ENCODE measurements at places on chromosomes 5 and 9. TPM values are rescaled to one million over a fixed set of nuclear protein-coding genes. Genes with fewer than 3 reads are reported as not detected.
A peak's percentile ranks its signal among the peaks of the same experiment; 100 is the strongest.

LECT2 gene
- not detected for polyA plus RNA-seq

- no peak for DNase-seq
- no peaks in the 10 kb centered on the region for H3K27me3 ChIP-seq
- no peak overlapping the region for H3K27ac ChIP-seq
These were observed 66.0 kb downstream of the ACTL7B start for GRCh38 chr9:108789742-108790141.

DNA sequence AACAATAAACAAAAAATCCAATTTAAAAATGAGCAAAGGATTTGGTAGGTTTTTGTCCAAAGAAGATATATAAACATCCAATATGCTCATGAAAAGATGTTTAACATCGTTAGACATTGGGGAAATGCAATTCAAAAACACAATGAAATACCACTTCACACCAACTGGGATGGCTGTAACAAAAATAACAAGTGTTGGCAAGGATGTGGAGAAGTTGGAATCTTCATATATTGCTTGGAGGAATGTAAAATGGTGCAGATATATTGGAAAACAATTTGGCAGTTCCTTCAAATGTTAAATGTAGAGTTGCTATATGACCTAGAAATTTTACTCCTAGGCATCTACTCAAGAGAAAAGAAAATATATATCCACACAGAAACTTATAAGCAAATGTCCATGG, 224.3 kb downstream of the AUH start:
- no peaks in the 10 kb centered on the region for H3K4me1 ChIP-seq
- no peak for DNase-seq
- H3K27ac ChIP-seq = no peak overlapping the region
- H3K4me3 ChIP-seq = no peak overlapping the region

GRCh38 chr9:126915281-126915816, 767 bp downstream of the RALGPS1 start:
- peaks cover 24% of the 10 kb centered on the region for H3K4me1 ChIP-seq
- no peaks in the 10 kb centered on the region for H3K36me3 ChIP-seq
- DNase-seq = peak; percentile 95
- peak overlapping the region; percentile 79 for H3K27ac ChIP-seq
- no peaks in the 10 kb centered on the region for H3K27me3 ChIP-seq

GRCh38 chr5:113255579-113256386, 179.0 kb downstream of the TSSK1B start:
- H3K4me3 ChIP-seq = no peak overlapping the region
- H3K27ac ChIP-seq = peak overlapping the region; percentile 25
- H3K36me3 ChIP-seq = no peaks in the 10 kb centered on the region
- no peaks in the 10 kb centered on the region for H3K27me3 ChIP-seq

DNA sequence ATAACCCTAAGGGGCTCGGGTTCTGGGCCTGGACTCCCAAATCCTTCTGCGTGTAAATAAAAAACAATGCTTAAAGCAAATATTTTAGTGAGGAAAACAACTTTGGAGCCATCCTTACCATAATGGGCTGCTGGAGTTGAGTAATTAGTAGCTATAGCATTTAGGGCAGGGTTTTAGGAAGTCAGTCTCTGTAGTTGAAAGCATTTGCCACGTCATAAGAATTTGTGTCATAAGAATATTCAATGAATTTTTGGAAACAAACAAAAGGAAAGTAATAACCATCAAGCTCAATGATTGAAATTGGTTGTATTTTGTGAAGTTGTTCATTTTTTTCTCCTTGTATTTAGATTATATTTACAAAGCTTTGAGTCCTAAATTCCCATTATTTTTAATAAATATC, 114.8 kb upstream of the ELL2 start:
- H3K27ac ChIP-seq = no peak overlapping the region
- no peak for DNase-seq
- H3K36me3 ChIP-seq = no peaks in the 10 kb centered on the region
- H3K27me3 ChIP-seq = no peaks in the 10 kb centered on the region
- no peaks in the 10 kb centered on the region for H3K4me1 ChIP-seq
